Stimulated activated CD8-positive, alpha-beta memory T cell treated with anti-CD3 and anti-CD28 coated beads, Interleukin-2, amount 100 ng/mL, for 1 hour (primary cell): ENCODE measurements at places on chromosomes 7 and 10.
A peak's percentile ranks its signal among the peaks of the same experiment; 100 is the strongest.

GRCh38 chr10:69064762-69065328, 23.1 kb upstream of the SRGN start:
- DNase-seq = no peak

GRCh38 chr10:31343009-31343408, 24.0 kb downstream of the ZEB1 start:
- DNase-seq = no peak

- DNase-seq = no peak
These were observed 40.8 kb downstream of the TBXAS1 start for GRCh38 chr7:139869886-139870285.

GRCh38 chr10:88707429-88708155, 1.5 kb downstream of the LIPK start:
- no peak for DNase-seq

DNA sequence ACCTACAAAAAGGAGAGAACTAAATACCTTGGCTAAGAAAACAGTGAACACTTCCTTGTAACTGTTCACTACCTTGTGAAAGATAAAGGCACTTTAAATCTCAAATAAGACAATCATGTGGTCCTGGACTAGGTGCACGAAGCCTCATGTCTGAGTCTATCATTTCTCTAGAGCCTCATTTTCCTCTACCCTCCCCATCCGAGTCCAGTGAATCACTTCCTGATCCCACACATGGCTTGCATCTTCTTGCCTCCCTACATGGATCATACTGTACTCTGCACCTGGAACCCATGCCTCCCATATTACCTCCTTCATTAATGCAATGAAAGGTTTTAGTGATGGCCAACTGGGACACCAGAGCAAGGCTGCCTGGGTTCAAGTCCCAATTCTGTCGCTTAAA, 34.5 kb downstream of the SNX10 start:
- DNase-seq = no peak

DNA sequence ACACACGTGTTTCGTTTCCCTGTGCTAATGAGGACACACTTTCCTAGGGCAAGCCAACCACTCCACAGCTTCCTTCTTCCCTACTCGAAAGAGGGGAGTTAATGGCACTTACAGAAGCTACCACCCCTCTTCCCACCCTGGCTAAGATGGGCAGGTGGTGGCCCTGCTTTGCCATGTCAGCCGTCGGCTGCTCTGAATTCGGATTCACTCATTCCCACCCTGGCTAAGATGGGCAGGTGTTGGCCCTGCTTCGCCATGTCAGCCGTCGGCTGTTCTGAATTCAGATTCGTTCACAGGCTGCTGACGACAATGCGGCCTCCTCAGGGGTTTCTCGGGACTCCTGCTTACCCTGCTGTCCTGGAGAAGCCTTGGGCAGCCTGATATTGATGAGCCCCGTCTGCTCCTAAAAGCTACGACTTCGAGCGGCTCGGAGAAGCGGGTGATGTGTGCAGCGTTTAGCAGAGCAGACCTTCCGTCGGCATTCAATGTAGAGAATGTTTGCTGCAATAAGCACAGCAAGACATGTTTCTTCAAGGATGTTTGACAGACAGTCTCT, 56.2 kb upstream of the PPP2R2D start:
- no peak for DNase-seq

DNA sequence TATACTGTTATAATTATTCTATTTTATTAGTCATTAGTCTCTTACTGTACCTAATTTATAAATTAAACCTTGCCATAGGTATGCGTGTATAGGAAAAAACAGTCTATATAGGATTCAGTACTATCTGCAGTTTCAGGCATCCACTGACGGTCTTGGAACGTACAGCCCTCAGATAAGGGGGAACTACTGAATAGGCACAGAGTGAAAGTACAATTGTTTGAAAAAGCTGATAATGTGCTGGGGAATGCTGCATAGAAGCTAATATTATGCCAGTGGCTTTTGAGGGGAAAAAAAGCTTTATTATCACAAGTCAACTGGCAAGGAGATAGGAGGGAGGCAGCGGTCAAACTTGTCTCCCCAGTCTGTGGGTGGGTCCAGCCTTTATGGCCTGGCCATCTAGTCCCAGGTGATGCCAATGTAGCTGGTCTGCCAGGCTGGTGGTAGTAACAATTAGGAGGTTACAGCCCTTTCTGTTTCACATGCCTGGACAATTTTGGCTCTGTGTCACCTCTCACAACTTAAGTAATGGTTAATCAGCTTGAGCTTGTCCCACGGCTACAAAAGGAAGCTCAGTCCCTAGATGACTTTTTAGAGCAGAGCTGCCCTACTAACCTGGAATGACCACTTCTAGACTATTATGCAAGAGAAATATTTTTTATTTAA, 8.3 kb upstream of the FMC1 start:
- DNase-seq = no peak

DNA sequence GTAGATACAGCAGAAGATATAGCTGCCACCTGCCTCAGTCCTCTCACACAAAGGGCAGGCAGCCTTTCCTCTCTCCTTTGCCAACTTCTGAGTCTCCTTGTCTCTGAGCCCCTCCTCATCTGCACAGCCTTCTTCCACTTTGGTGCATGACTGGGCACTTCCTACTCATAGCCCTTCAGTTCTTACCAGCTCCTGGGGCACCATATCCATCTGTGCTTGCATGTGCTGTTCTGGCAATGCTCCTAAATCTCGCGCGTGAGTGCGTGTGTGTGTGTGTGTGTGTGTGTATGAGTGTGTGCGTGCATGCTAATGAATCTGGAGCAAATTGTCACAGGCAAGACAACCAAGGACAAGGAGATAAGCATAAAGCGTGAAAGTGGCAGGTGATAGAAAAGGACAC, 1271.6 kb upstream of the SORCS1 start:
- DNase-seq = no peak

DNA sequence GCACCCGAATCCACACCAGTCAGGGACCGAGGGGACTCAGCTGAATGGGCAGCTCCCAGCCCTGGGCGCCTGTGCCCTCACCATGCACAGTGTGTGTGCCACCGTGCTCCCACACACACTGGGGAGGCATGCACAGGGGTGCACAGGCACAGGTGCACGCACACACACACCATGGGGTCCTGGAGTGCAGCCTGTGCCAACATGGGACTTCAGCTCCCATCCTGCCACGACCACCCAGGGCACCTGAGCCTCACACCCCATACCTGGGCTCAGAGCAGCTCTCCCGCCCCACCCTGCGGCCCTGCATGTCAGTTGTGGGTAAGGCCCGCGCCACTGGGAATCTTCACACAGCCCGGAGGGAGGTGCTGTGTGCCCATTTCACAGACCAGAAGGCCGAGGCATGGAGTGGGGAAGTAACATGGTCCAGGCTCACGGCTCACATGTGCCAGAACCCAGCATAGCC, 8.0 kb downstream of the ELFN1 start:
- DNase-seq = no peak

GRCh38 chr7:46744957-46745706, 824.1 kb upstream of the IGFBP3 start:
- no peak for DNase-seq

DNA sequence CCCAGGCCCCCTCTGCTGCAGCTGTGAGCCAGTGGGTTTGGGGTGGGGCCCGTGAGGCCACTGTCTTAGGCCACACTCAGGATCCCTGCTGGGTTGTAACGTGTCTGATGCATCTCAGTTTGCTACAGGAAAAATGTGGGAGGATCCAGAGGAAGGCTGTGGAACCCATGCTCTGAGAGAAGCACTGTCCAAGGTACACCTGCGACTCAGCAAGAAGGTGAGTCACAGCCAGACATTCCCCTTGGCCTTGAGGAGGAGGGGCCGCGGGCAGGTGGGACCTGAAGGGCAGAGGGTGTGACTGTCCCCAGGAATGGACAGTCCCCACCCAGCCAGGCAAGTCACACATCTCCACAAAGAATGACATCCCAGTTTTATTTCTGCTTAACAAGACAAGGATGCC, 27.8 kb upstream of the C10orf120 start:
- DNase-seq = no peak

DNA sequence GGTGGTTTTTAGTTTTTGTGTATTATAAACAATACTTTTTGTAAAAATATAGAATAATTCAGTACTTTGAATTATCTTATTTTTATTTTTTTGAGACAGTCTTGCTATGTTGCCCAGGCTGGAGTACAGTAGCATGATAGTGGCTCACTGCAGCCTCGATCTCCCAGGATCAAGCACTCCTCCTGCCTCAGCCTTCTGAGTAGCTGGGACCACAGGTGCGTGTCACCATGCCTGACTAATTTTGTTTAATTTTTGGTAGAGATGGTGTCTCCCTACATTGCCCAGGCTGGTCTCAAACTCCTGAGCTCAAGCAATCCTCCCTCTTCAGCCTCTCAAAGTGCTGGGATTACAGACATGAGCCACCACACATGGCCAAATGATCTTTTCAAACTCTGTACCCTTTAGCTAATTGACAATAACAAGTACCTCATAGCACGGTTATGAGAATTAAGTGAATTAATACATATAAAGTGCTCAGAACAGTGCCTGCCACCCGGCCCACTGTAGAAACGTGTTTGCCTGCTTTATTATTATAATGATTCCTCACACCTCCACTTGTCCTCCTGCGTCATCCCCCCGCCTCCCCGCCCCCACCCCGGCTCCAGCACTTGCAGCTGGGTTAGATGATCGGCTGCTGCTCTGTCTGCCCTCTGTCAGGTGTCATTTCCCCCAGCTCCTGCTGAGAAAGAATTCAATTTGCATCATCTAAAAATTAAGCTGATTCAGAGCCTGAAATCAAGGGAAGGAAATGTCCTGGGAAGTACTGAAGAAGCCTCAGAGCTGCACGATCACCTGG, 53.6 kb upstream of the NRF1 start:
- DNase-seq = no peak

DNA sequence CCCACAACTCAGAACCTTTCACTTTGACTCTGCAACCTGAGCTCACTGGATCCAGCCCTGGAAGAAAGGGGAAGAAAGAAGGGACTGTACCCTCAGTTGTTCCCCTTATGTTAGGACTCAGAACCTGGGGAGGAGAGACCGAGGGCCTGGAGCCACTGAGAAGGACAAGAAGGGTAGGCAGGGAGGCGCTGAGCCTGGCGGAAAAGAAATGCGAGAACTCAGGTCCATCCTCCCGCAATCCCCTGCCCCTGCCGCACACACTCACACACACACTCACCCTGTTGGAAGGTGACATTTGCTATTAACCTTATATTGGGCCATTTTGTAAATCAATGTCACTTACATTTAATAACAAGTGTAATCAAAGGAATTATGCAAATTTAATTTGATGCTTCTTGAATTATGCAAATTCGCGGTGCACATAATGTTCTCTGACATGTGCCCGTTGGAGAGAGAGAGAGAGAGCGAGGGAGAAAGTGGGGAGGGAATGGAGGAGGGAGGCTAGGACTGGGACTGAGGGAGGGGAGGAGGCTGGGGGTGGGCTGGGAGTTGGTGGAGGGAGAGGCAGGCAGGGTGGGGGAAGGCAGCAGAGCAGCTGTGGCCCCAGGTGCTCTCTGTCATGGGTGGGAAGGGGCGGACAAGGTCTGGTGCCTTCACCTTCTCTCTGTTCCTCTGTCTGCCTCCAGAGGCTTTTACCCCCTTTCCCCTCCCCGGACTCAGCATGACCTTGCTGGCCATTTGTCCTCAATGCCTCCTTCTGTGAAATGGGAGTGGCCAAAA, 99.6 kb upstream of the PAX2 start:
- no peak for DNase-seq

GRCh38 chr10:27252267-27253000, 11.8 kb upstream of the ACBD5 start:
- peak; percentile 66 for DNase-seq

- DNase-seq = no peak
These were observed 190.7 kb upstream of the GPR26 start for GRCh38 chr10:123475466-123475865.

- no peak for DNase-seq
These were observed 117.2 kb downstream of the MYOF start for GRCh38 chr10:93364966-93365365.

- no peak for DNase-seq
These were observed 34.1 kb downstream of the AFAP1L2 start for GRCh38 chr10:114370199-114370598.

DNA sequence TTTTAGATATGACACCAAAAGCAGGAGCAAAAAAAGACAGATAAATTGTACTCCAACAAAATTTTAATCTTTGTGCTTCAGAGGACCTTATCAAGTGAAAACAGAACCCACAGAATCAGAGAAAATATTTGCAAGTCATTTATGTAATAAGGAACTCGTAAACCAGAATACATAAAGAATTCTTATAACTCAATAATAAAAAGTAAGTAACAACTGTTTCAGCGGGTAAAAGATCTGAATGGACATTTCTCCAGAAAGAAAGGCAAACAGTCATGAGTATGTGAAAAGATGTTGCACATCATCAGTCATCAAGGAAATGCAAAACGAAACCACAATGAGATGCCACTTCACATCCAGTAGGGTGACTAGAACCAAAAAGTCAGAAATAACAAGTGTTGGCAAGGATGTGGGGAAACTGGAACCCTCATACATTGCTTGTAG, 167.7 kb upstream of the KCTD7 start:
- no peak for DNase-seq

DNA sequence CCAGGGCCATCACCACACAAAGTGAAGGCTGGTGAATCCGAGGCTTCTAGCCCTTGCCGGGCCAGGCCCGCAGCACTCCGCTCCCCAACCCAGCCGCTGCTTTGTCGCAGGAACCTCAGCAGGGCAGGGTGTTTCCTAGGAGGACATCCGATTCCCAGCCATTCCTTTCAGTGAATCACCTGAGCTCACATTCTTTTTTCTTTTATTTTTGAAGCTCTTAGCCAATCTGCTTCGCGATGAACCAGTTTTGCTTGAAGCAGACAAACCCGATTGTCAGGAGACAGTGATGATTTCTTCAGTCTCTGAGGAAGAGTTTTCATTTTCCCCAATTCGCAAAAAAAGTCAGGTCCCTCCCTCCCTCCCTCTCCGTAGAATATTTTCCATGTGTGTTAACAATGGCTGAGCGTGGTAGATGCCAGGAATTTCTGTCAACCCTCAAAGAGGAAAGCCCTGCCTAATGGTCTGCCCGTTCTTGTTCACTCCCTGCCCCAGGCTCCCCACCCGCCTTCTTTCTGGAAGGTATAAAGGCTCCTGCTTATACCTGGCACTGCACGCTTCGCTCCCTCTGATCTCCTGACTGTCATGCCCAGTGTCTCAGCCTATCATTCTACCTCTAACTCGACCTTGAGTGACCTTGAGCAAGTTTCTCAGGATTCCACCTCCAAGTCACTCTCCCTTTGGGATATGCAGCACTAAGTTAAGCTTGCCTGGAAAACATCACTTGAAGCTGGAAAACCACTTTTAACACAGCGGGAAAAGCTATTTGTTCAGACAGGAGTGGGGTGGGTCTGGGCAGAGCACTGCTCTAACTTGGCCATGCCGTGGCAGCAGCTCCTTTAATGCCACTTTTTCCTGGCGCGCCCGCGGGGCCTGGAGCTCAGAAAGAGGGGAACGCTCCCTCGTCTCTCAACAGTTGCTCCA, 35.1 kb downstream of the EGFR start:
- no peak for DNase-seq

GRCh38 chr7:36313607-36314006, 76.1 kb upstream of the ANLN start:
- DNase-seq = no peak

DNA sequence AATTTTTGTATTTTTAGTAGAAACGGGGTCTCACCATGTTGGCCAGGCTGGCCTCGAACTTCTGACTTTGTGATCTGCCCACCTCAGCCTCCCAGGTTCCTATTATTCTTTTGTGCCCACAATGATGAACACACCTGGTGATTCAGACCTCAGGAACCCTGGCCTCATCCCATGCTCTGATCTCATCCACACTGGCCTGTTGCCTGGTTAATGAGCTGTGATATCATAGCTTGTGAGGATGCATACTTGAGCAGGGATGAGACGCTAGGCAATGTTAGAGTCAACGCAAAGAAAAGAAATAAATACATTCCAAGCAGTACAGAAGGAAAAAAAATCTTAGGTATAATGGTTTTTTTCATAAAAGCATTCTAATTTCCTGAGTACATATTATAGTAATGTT, 82.4 kb upstream of the RNF32 start:
- DNase-seq = no peak
